SK-N-SH treated with all-trans-retinoic acid at 6 μM for 48 hours (cell line): ENCODE measurements at places on chromosomes 1 and 21.

GRCh38 chr1:176896216-176896615, 268.3 kb downstream of the ASTN1 start:
- no peak for ATAC-seq

GRCh38 chr1:53946252-53947171, at the start of gene LRRC42:
Gene LRRC42 (plus strand): TSS chr1:53946350. CDS start chr1:53952000, 5,650 bp downstream.
- ATAC-seq: peak; percentile 81

DNA sequence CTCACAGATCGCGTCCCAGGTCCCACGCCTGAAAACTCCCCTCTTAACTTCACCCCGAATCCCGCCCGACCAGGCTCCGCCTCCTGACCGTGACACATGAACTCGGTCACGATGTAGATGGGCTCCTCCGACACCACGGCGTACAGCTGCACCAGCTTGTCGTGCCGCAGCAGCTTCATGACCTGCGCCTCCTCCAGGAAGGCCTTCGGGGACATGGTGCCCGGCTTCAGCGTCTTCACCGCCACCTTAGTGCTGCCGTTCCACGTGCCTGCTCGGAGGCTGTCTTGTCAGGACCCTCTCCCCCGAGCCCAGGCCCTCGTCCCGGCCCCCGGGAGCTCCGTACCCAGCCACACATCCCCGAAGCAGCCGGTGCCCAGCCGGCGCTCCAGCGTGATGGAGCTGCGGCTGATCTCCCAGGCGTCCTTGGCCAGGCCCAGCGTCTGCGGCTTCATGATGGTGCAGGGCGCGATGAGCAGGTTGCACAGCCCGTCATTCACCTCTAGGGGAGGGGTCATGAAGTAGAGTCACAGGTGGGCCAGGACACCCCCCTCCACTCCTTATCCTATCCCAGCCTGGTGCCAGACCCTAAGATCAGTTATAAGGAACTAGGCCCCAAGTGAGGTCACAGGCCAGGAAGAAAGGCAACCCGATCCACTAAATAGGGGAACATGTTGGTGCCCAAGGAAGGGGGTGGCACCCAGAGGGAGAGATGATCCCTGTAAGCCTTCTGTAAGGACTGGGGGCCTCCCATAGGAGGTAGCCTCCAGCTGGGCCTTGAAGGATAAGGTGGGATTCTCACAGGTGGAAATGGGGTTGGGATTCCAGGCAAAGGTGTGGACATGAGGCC, 11.6 kb upstream of the AHDC1 start:
- no peak for ATAC-seq

- no peak for ATAC-seq
Measured at GRCh38 chr1:204139088-204139487, 12.8 kb downstream of the ETNK2 start.

- ATAC-seq: no peak
Measured at GRCh38 chr21:41712201-41712600, 54.7 kb downstream of the RIPK4 start.

DNA sequence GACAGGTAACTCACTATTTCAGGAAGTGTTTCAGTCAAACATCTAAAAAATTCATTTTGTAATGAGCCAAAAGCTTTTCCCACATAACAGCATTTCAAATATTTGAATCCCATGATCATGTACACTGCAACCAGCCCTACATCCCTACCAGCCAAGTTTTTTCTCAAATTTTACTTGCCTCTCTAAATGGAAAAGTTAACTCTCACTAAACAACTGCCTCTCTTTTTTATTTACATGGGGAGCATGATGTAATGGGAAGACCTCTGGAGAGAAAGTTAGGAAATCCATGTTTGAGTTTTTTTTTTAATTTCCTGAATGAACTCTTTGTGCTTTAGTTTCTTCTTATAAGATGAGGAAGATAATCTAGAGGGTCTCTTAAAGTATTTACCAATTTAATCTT, 70.5 kb downstream of the TTLL7 start:
- no peak for ATAC-seq
